ENCODE measurements at places on chromosomes 5 and 9.

DNA sequence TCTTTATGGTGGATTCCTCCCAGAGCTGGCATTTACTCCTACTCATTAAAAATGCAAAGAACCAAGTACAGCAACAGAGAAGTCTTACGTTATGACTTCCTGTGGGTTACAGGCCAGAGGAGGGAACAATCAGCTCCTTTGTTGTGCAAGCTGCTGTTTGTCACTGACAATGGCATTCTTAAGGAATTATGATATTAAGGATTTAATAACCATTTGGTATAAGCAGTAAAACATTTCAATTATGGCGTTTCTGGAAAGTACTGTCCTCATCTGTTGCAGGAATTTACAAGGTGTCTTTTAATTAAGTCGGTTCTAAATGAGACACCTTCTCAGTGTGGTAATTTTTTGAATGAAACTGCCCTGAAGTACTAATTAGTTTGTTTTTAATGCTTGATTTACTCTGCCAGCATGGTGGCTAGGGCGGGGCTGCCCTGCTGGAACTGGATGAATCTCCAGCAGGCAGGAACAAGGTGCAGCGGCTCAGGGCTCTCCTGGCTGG is 49.1 kb upstream of the VDAC1 start:
- DNase-seq: peak; percentile 74

GRCh38 chr5:145949474-145949873 is 13.1 kb downstream of the SH3RF2 start:
- no peak for DNase-seq

DNA sequence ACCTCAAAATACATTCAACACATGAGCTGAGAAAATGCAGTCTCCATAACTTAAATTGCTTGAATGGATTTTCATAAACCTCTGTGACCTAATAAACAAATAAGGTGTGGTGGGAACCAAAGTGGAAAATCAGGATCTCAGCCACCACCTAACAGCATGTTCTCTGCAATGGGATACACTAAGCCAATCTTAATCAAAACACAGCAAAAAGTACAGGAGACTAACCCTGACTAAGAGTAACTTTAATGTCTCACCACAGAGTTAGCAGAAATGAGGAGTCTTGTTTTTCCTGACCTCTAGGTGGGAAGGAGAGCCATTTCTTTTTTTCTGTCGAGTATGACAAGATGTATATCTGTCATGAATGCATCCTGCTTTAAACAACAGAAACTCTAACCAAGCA is 48.5 kb downstream of the PLK2 start:
- no peak for DNase-seq

GRCh38 chr5:179954434-179954833 is 46.7 kb upstream of the TBC1D9B start:
- no peak for DNase-seq

DNA sequence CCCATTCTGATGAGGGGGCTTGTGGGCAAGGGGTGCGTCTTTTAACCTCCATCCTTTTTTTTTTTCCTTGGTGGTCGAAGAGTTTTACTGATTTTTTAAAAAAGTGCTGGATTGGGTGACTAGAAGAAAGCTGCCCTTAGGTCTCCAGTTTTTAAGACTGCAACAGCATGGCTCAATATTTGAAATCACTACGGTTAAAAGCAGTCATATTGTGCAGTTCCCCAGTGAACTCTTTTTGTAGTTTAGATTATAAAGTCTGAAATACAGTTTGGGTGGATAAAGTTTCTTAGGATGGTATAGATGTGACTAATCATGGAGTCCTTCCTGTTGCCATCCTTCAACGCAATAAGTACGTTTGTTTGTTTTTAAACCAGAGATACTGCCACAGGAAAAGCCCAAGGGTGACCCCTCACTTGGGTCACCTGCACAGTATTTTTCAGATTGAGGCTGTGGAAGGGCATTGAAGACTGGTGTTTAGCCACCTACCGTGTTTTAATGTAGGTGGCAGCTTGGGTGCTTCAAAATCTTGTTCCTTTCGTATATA is 520 bp upstream of the DHFR start:
- DNase-seq: no peak

GRCh38 chr5:154254896-154255295 is 64.4 kb downstream of the GALNT10 start:
- DNase-seq: no peak

DNA sequence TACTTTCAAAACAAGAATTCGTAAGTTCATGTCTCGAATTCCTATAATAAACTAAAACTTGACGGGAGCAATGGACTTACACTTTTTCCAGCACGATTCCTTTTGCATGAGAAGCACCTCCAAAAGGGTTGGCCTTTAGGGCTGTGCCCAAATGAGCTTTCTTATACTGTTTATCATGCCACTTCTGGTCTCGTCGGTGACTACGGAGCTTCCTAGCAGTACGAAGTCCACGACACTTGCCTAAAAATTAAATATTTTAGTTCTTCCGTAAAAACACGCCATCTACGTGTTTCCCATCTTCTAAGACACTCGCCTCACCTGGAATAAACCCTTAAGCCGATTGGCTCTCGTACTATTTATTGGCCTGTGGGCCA is 554 bp downstream of the RPS23 start:
- DNase-seq: no peak

DNA sequence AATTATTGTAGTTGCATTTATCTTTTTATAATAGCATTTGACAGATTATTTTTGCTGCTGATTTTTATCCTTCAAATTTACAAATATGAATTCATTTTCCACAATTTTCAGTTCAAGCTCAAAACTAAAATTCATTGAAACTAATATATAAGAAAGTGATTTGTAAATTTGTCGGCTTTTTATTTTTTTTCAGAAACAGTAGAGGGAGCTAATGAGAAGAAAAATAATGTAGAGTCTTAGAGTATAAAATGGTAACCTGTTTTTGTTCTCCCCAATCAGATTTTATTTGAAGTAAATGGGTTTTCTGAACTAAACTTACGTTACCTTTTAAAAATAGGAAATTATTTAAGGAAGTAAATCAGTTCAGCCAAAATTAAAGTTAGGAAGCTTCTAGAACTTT is 19.2 kb downstream of the PRRC1 start:
- DNase-seq: peak; percentile 19

GRCh38 chr9:10661376-10661775 is 48.6 kb upstream of the PTPRD start:
- no peak for DNase-seq

DNA sequence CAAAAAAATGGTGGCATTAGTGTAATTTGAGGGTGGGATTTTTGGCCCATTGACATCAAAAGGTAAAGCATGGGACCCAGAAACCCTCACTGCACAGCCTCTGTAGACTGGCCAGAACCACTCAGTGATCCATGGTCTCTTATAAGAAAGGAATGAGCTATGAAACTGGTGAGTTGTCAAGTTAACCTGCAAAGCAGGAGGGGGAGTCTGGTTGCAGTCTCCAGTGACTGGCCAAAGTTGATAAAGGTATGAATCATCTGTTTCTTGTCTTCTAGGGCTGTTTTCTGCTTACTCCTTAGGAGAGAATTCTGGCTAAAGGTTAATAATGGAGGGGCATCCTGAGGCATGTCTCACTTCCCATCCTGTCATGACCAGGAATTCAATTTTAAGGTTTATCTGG is 325.2 kb downstream of the TLR4 start:
- DNase-seq: no peak

DNA sequence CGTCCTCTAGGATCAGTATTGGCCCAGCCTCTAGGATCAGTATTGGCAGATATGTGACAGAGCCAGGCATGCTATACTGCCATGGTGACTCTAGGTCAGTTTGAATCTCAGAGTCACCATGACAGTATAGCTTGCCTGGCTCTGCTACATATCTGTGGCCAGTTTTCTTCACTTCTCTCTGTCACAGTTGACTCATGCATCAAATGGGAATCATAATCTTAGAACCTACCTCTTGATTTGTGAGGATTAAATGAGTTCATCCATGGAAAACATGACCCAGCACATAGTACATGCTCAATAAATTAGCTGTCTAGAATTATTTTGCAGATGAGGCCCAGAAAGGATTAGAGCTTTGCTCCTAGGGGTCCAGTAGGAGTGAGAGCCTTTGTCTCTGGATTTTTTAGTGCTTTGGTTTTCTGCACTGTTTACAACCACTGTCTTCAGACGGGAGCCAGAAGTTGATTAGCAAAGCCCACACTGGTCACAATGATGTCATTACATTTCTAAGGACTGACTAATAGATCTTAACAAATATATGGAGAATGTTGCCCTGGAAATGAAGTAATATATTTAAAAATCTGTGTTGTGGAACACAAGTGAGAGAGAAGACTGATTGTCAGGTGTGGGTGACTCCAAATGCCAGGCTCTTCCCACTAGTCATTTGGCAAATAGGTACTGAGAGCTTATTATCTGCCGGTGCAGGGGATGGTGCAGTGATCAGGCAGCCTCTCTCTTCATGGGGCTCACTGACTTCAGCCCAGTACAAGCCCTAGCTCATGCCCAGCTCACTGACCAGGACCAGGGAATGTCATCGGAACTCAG is 76.0 kb downstream of the COL15A1 start:
- no peak for DNase-seq

GRCh38 chr5:93078082-93079038 is 502.7 kb downstream of the NR2F1-AS1 start:
- peak; percentile 85 for DNase-seq

- peak; percentile 61 for DNase-seq
These were observed 9.8 kb downstream of the CKMT2 start for GRCh38 chr5:81242906-81243436.

GRCh38 chr5:169416583-169417196 is 115.8 kb upstream of the SLIT3 start:
- no peak for DNase-seq

- DNase-seq: no peak
These were observed 66.5 kb upstream of the SMIM15 start for GRCh38 chr5:61228691-61229280.

DNA sequence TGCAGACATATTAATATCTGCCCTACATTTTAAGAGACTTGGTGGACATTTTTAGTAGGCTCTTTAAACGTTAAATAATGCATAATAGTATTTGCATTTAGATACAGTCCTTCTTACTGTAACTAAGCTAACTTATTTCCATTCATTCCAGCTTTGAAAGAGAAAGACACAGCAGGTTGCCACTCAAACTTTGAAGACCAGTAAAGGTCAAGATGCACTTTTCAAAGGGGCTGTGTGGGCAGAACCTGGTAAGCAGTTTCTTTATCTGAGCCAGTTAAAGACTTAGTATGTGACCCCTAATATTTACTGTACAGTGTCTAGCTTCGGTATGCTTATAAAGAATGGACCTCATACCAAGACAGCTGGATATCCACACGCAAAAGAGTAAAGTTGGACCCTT is 20.8 kb downstream of the PLGRKT start:
- no peak for DNase-seq

- no peak for DNase-seq
These were observed 75.3 kb downstream of the LHFPL2 start for GRCh38 chr5:78573318-78573717.

GRCh38 chr5:178381921-178382695 is 149.5 kb upstream of the PHYKPL start:
- DNase-seq: no peak

GRCh38 chr5:61784341-61784740 is 452.3 kb downstream of the ZSWIM6 start:
- DNase-seq: no peak

- DNase-seq: no peak
These were observed 54.8 kb downstream of the FAM81B start for GRCh38 chr5:95445995-95446394.

GRCh38 chr5:133230823-133231578 is 179.2 kb downstream of the HSPA4 start:
- DNase-seq: no peak

DNA sequence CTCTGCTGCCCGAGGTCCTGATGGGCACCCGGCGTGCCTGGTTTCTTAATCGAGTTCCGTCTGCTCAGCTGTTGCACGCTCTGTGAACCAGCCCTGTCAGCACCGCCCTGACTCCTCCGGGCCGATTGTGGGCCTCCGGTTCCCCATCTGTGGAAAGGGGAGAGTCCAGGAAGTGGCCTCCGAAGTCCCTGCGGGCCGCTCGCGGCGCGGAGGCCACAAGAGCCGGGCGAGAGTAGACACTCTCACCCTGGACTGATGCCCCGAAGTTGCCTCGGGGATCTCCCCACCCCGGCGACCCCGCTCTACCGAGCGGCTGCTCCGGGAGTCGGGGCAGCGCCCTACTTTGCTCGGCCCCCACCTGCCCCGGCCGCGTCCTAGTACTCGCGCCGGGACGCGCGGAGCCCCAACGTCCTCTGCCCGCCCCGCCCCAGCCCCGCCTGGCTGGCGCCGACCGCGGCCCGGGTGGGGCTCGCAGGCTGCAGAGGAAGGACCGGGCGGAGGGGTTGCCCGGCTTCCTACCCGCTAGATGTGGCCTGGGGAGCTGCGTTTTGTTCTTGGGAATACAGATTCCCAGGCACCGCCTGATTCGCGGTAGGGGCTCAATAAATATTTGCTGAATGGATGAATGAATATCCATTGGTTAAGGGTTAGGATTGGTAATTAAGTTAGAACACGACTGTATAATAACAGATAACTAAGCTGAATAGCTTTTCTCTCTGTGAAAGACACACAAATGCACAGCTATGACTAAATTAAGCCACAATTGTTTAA is 935 bp upstream of the ZNF367 start:
- peak; percentile 63 for DNase-seq

DNA sequence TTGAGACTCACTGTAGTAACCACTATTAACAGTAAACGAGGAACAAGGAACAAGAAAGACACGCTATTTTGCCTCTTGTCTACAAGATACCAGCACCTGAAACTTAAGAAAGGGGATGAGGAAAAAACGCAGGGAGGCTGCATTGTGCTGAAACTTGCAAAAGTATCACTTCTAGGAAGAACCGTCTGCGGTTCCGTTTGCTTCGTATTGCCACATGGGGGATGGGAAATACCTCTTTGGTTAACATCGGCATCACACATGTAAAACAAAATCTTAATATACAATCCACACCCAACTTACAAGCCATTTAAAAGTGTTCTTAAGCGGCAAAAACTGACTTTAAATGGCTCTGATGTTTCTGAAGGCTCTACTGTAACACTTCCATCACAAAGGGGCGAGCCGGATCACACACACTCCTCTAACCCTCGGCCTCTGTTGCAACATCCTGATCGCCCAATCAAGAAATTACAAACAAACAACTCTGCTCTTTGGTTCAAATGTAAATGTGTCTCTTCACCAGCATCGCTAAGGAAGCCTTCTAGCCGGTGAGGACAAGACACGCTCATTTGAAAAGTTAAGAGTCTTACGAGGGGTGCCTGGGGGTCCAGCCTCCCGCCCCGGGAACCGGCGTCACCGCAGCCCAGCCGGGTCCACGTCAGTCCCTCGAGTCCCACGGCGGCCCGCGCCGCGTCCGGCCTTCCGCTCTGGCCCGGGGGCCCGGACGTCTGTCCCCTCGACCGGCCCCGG is 621 bp downstream of the SEC16A start:
- peak; percentile 34 for DNase-seq

GRCh38 chr5:172303572-172304335 is 20.2 kb upstream of the UBTD2 start:
- DNase-seq: no peak

DNA sequence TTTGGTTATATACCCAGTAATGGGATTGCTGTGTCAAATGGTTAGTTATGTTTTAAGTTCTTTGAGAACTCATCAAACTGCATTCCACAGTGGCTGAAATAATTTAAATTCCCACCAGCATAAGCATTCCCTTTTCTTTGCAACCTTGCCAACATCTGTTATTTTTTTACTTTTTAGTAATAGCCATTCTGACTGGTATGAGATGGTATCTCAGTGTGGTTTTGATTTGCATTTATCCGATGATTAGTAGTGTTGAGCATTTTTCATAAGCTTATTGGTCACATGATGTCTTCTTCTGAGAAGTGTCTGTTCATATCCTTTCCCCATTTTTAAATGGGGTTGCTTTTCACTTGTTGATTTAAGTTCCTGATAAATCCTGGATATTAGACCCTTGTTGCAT is 435.7 kb upstream of the RIOK2 start:
- DNase-seq: no peak
